ENCODE measurements at places on chromosomes 5 and 9.

DNA sequence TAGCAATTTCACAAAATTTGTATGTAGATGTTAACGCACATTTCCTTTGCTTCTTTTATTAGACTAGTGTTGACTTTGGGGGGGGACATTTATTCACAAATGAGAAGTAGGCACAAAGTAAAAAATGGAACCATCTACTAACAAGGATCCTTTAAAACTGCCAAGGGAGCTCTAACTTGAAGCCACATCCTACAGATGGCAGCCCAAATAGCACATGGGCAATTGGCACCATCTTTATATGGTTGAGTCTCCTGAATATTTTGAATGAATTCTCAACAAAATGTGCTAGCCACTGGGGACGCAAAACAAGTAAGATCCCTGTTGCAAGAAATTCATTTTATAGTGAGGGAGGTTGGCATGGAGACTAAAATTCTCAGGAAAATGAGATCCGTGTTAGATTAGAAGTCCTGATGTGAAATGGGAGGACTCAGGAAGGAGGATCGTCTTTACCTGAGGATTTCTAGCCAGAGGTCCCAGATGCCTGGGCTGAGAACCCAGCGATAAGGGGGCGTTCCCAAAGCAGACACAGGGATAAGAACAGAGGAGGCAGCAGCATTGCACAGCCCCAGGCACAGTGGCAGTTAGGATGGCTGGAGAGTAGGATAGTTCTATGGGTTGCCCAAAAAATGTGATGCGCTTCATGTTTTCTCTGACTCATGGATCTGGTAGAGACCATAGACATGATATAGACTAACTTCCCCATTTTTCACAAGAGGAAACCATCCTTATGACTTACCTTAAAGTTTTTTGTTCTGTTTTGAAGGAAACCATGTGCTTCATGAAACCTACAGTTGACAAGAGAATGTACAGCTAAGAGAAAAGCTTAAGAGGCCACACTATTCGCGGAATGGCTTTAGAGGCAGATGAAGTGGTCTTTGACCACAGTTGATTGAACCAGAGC lies 37.4 kb downstream of the C9orf152 start:
- no peak for DNase-seq

DNA sequence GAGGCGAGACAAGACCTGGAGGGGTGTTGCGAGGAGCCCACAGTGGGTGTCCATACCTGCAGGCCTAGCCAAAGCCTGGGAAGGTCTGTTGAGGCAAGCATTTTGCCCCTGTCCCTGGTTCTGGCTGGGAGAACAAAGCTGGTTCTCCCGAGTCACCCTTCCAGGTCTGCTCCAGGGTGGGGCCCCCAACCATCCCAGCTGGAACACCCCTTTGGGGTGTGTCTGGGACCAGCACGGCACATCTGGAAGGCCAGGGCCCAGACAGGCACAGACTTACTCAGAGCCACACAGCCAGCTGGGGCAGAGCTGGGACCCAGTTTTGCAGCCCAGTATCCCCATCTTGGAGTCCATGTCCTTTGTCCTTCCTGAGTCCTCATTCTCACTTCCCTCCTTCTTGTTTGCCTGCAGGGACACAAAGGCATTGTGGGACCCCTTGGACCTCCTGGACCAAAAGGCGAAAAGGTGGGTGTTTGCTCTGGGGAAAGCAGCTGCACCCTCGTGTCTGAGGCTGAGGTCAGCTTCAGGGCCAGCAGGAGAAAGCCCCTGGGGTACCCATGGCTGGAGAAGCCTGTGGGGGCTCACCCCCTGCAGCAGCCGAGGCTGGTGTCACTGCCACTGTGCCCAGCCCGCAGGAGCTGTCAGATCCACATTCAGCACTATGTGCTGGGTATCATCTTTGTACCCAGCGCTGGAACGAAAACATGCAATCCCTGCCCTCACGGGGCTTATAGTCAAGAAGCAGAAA lies 38.4 kb upstream of the ORM1 start:
- DNase-seq, result no peak

DNA sequence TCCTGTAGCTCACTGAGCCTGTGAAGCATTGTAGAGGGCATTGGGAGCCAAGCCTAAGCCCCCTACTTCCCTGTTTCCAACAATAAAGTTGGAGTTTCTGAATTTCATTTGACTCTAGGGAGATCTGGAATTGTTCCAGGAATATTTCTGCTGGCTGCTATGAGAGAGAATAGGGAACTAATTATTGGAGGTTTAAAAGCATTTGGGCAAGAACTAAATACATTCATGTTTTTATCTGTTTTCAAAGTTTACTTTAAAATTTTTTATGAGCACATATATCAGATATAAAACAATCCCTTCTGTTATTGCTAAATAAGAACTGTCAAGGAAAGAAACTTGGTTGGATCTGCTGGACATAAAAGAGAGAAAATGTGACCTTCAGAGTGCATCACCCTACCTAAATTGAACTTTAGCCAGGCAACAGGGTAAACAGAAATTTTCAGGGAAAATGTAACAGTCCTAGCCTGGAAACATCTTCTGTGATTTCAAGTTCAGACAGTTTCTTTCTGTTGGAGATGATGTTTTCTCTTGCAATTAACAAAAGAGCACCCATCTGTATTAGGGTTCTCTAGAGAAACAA lies 19.3 kb upstream of the LECT2 start:
- DNase-seq, result no peak

GRCh38 chr9:121380846-121381245 lies 10.8 kb upstream of the STOM start:
- DNase-seq, result no peak

DNA sequence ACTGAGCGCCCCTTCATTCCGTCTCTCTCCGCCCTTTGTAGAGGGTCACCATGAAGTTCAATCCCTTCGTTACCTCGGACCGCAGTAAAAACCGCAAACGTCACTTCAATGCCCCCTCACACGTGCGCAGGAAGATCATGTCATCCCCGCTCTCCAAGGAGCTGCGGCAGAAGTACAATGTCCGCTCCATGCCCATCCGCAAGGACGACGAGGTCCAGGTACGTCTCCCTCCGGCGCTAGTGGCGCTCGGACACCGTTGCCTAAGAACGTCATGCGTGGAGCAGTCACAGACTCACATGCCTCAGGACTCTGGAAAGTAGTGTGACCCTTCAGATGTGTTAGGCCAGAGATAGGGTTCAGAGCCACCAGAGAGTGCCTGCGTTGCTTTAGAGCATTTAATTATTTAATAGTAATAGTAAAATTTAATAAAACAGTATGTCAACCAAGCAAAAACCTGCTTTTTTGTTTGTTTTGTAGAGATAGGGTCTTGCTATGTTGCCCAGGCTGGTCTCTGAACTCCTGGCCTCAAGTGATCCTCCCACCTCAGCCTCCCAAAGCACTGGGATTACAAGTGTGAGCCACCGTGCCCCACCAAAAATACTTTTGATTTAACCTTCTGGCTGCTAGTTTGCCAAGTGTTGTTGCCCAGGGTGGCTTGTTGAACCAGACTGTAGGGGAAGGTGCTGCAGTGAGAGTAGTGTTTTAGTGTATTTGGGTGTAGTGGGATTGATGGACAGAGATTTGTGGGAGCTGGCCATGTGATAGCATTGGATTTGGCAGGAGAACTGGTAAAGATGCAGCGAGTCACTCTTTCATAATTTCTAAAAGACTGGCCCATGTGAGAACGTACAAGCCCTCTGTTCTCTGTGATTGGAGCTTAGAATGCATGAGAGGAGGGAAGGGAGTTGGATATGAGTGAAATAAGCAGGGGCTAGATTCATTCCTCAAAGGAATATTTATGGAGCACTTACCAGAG lies 888 bp downstream of the RPL26L1 start:
- no peak for DNase-seq

GRCh38 chr5:78792345-78793055 lies 143.9 kb upstream of the LHFPL2 start:
- peak; percentile 5 for DNase-seq

GRCh38 chr9:99873531-99873930 lies 32.9 kb upstream of the STX17 start:
- no peak for DNase-seq

DNA sequence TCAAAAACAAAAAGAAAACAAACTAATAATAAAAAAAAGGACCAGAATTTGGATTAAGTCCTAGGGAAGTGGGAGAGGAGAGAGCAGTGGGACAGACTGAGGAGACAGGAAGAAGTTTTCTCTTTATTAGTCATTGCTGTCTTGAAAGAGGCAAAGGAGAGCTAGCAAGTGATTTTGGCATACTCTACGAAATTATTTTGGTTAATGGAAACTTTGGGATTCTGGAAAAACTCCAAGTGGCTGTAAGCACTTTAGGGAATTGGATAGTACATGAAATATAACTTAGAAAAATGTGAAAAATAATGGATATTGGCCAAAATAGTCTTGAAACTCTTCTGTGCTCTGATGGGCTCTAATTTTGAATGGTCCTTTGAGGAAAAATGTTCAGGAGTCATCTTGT lies 1641.8 kb upstream of the WWC1 start:
- no peak for DNase-seq

DNA sequence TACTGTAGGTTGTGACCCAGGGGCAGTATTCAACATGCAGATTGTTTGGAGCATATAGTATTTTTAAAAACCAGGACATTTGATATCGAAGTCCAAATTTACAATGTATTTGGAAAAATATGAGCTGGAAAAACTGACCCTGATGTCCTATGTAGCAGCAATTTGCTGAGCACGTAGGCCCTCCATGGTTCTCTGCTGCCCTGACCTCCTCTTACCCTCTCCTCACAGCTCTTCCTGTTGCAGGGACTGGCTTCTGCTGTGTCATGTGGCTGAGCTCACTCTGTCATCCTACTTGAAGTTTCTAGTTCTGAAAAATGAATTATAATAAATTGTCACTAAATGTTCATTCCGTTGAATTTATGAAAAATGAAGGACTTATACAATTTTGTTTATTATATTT lies 4.1 kb upstream of the ASPN start:
- DNase-seq, result no peak

DNA sequence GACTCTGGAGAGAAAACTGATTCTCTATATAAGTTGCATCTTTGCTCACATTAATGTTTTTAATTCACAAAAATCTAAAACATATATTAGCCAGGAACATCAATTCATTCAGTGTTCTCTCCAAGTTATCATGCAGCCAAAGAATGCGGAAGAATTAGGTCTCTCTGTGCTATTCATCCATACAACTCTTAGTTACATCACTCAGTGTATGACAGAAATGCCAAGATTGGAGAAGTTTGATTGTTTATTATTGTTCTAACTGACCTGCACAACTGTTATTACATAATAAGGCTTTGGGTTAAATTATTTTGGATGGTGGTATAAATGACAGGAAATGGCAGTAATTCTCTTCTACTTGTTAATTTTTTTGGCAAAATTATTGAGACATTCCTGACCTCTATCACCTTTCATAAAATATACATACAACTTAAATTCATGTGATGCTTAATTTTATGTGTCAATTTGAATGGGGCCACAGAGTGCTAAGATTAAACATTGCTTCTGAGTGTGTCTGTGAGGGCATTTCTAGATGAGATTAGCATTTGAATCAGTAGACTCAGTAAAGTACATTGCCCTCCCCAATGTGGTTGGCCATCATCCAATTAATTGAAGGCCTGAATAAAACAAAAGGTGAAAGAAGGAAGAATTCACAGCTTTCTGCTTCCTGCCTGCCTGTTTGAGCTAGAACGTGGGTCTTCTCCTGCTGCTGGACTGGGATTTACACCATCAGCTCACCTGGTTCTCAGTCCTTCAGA lies 70.2 kb downstream of the NR2F1-AS1 start:
- no peak for DNase-seq

DNA sequence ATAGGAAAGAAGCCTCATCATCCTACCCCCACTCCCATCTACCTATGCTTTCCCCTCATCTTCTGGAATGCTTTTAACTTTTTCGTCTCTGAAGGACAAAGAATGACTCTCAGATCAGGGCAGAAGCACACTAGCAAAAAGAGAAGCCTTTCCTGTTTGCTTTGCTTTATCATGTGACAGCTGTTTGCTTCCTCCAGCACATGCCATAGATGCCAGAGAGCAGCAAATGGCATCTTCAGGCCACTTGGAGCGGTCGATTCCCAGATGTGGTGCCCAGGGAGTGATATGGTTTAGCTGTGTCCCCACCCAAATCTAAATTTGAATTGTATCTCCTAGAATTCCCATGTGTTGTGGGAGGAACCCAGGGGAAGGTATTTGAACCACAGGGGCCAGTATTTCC lies 294.8 kb downstream of the GADD45G start:
- DNase-seq, result no peak

DNA sequence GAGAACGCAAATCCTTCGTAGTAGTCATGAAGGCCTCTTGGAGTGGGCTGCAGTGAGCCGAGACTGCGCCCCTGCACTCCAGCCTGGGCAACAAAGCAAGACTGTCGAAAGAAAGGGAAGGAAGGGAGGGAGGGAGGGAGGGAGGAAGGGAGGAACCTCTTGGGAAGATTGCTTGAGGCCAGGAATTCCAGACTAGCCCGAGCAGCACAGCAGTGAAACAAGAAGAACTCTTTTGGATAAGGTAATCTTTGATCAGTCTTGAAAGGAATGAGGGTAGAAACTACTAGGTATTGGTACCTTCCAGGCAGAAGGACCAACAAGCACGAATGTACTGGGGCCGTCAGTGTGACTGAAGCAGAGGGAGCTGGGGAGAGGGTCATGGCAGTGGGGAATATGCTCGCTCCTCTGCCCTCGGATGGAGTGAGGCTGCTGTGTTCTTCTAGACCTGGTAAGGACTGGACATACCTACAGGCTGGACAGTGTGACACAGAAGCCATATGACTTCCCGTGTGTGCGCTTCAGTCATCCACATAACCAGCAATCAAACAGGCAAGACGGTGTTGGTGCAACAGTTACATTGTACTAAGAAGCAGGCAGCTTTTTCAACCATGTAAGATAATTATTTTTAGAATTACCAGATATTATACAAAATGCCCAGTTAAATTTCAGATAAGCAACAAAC lies 45.2 kb downstream of the P4HA2 start:
- no peak for DNase-seq

- DNase-seq, result no peak
These were observed 12.6 kb downstream of the QSOX2 start for GRCh38 chr9:136232969-136233368.

- no peak for DNase-seq
These were observed 39.2 kb downstream of the GRAMD2B start for GRCh38 chr5:126462239-126463014.
